ENCODE measurements at places on chromosomes 13 and 19. TPM values are rescaled to one million over a fixed set of nuclear protein-coding genes. Genes with fewer than 3 reads are reported as not detected.

ZNF763 gene
- 11.6 TPM for total RNA-seq

RDH8 gene
- total RNA-seq = not detected

FLT3 gene
- total RNA-seq = not detected

- peak; percentile 7 for DNase-seq
These were observed 859 bp downstream of the ZNF433 start for GRCh38 chr19:12034620-12035019.

DNA sequence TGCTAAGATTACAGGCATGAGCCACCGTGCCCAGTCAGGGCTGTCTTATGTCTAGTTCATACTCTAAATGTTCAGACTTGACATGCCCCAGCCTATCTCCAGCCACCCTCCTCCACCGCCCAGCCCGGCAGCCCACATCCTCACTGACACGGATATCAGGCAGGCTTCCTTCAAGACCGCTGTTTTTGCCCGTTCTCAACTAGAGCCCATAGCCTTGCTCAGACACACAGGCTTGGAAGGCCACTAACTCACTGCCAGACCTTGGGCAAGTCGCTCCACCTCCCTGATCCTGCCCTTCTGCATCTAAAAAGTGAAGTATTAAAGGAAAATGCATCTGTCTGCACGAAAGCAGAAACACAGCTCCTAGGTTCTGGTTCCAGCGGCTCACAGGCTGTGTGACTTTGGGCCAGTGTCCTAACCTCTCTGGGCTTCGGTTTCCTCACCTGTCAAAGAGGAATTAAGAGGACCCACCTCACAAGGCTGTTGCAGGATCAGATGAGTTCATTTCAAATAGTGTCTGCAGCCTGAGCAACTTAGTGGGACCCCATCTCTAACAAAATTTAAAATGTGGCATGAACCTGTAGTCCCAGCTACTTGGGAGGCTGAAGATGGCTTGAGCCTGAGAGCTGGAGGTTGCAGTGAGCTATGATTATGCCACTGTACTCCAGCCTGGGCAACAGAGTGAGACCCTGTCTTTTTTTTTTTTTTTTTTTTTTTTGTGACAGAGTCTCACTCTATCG lies 14.5 kb upstream of the CERS4 start:
- DNase-seq = no peak

PLIN5 gene
- 0.72 TPM for total RNA-seq

ZNF540 gene
- total RNA-seq = 3.4 TPM

USE1 gene
- 11.1 TPM for total RNA-seq

- DNase-seq = no peak
These were observed 7.3 kb downstream of the IRS2 start for GRCh38 chr13:109779074-109779473.

NMRK2 gene
- total RNA-seq = not detected

DNA sequence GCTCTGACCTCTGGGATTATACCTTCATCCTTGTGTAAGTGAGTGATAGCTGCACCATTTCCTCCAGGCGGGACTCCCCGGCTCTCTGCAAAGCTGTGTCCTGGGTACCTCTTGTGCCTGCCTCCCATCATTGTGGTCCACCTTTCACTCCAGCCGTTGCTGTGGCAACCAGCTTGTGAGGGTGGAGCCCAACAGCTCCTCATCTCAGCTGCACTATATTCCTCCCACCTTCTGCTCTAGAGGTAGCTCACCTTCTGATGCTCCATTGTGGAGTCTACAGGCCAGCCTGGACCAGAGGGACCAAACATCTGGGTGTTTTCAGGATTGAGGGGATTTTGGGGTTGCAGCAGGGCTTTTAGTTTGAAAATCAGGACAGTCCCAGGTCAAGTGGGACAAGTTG lies 708.2 kb downstream of the UQCRFS1 start:
- no peak for DNase-seq

DNA sequence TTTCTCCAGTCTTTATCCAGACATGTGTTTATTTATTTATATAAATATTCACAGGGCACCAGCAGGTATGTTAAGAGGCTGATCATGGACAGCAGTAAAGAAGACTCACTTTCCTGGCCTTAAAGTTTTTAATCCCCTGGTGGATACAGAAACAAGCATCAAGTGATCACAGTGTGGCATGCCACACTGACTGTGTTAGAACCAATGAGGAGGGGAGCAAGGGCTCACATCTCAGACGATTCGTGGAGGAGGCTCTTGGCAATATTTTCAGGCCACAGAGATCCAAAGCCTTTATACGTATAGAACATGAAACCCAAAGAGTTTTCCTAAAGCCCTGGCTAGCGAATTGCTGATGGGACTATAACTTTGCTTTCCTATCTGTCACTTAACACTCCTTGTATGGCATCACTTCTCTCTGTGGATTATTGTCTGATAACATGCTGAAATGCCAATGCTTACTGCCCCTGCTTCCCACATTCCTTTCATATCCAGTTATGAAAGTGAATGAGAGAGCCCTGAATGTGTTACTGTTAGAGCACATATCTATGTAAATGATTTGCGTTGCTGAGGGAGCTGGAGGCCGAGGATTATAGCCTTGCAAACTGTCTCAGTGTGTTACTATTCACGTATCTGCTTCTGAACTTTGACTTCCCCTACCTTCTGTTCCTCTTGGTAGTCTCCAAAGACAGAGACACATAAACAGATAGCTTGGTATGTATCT lies 37.6 kb downstream of the POLR1D start:
- peak; percentile 14 for DNase-seq

PINLYP gene
- total RNA-seq = 17.3 TPM

DNA sequence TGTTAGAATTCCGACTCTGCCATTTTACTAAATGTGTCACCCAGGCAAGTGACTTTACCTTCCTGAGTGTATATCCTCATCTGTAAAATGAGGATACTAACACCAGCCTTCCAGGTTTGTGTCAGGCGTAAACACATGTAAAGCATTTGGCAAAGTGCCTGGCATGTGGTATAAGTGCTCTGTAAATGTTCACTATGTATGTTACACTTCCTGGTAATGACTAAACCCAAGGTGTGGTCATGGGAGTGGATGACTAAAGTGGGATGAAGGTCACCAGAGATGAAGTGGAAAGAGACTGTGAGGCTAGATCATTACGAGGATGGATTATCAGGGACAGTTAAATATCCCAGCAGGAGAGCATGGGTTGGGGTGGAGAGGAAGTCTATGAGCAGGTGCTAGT lies 25.6 kb downstream of the DEDD2 start:
- no peak for DNase-seq

HNRNPA1L2 gene
- total RNA-seq = 5.1 TPM

DNA sequence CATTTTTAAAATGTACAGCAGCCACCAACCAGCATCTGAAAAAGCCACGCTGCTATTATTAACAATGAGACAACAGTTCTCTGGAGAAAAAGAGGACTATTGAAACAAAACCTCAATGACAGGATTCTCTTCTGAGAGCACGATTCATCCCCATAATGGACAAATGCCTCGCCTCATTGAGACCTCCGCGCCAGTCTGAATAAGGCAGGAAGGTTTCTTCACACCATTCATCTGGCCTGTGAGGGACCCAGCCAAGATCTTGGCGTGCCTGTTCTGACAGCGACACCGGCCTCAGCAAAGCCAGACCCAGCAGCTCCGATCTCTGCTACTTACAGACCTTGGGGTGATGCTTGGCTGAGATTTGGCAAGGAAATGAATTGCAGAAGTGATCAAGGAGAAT lies 14.8 kb downstream of the SMIM7 start:
- no peak for DNase-seq

DNA sequence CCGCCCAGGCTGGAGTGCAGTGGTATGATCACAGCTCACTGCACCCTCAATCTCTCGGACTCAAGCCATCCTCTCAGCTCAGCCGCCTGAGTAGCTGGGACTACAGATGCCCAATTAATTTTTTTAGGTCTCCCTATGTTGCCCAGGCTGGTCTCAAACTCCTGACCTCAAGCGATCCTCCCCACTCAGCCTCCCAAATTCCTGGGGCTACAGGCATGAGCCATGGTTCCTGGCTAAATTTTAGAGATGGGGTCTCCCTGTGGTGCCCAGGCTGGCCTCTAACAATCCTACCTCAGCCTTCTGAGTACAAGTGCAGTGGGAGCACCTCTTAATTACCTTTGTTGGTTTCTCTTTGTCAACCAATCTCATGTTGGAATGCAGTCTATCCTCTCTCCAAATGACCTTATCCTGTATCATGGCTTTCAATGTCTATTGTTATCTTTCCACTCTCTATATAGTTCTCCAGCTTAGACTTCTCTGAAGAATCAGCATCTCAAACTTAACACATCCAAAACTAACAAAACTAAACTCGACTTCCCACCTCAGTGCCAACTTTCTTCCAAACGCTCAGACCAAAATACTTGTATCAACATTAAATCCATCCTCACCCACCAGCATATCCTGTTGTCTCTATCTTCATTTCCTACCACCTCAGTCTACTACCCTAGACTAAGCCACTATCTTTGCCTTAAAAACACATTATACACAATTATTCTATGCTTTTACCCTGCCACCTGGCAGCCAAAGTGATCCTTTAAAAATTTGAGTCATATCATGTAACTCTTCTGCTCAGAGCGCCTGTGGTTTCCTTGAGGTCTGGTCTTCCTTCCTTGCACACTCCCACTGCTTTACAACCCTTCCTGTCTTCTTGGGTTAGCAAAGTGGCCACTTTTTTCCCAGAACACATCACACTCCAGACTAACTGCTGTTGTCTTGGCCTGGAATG lies 6.7 kb downstream of the TPT1 start:
- DNase-seq = no peak

GRCh38 chr13:98222816-98223215 lies 45.7 kb upstream of the RNF113B start:
- DNase-seq = no peak

SOX1 gene
- total RNA-seq = 0.96 TPM

DNA sequence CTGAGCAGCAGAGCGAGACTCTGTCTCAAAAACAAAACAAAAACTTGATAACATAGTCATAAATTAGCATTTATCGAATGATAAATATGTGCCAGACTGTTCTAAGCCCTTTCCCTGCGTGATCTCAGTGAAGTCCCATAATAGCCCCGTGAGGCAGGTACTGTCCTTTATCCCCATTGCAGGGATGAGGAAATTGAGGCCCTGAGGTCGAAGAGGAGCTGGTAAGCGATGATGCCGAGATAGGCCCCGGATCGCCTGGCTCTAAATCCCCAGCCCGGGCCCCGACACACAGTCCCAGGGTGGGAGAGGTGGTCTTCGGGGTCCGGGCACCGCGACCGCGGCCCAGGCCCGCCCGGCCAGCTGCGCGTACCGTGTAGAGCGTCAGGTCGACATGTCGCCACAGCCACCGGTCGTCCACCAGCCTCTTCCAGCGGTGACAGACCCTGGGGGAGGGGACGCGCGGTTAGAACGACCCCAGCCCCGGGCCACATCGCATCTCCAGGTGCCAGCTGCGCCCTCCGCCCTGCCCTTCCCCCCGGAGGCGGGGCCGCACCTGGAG lies 625 bp downstream of the FBXL12 start:
- no peak for DNase-seq

Measured in umbilical cord (tissue), 2 donors.